Heart right ventricle (tissue), 16 donors: ENCODE measurements at places on chromosomes 6 and 20. TPM values are rescaled to one million over a fixed set of nuclear protein-coding genes. Genes with fewer than 3 reads are reported as not detected.

The ZNF334 gene
- total RNA-seq: 2.3 TPM

DNA sequence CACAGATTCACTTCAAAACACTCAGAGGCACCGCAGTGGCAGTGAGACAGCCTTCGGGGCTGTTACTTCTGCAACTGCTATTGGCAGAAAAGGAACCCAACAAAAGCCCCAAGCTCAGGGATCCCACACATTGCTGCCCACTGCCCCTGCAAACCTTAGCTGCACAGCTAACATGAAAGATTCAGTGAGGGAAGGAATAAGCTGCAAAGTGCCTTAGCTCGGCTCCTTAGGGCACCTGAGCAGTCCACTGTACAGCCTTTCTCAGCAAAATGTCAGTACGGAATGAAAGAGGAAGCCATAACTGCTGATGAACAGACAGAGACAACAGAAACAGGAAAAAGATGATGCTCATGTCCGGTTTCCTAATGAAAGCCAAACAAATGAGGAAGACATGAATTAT is 179.7 kb upstream of the SHLD1 start:
- DNase-seq: no peak

The NKAIN2 gene
- total RNA-seq: 3.0 TPM

GRCh38 chr6:13712599-13712898 is 914 bp upstream of the RANBP9 start:
- DNase-seq: no peak

The RSPO3 gene
- total RNA-seq: 0.28 TPM

The SYNDIG1 gene
- total RNA-seq: 8.7 TPM

The UBE2J1 gene
- 12.1 TPM for total RNA-seq

DNA sequence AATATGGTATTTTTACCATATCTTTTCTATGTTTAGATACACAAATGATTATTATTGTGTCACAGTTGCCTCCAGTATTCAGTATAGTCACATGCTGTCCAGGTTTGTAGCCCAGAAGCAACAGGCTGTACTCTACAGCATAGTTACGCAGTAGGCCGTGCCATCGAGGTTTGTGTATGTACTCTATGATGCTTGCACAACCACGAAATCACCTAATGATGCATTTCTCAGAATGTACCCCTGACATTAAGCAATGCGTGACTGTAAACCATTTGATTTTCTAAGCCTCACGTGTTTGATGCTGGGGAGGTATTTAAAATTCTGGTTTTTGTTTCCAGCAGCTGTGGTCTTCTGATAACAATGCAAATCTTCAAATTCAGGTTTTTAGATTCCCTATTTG is 207.6 kb downstream of the UST start:
- DNase-seq: no peak
